ENCODE measurements at places on chromosomes 2 and 18.

- DNase-seq: no peak
These were observed 550.4 kb downstream of the ARHGAP15 start for GRCh38 chr2:143679617-143680016.

DNA sequence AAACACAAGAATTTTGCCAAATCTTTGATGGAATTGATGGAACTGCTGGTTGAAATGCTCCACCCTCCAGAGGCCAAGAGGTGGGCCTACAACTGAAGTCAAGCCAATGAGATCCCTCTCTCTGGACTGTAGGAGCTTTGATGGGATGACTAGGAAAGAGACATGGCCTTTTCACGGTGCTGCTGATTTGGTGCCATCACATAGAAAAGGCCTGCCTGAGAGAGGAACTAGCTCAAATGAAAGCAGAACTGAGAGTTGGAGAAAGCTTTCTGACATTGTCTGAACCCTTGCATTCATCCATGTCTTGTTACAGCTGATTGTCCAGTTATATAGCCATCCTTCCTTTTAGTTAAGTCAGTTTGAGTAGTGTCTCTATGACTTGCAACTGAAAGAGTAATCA, 283.8 kb upstream of the LYPD1 start:
- no peak for DNase-seq

- no peak for DNase-seq
These were observed 89.0 kb upstream of the PNPT1 start for GRCh38 chr2:55782528-55783173.

- no peak for DNase-seq
These were observed 90.0 kb upstream of the ERBB4 start for GRCh38 chr2:212628586-212628985.

DNA sequence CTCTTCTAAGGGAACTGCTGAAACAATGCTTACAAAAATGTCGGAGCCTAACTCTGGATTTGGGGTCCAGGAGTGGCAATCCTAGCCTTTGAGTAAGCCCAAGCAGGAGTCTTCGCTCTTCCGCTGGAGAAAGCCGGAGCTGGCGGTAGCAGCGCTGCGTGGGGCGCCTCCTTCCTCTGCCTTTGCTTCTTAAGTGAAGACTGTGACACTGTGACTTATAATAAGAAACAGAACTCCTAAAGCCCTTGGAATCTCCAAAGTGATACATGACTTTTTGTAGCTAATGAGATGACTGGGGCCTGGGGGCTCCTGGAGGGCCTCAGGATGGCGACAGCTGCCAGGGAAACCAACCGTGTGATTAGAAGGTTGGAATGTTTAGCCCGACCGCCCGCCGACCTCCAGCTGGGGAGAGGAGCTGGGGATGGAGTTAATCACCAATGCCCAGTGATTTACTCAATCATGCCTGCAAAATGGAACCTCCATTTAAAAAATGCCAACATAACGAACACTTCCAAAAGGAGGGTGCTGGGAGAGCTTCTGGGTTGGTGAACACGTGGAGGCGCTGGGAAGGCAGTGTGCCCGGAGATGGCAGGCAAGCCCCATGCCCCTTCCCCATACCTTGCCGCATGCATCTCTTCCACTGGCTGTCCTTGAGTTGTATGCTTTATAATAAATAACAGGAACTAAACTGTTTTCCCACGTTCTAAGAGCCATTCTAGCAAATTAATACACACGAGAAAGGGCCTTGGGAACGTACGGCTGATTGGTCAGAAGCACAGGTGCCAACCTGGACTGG, 29.0 kb upstream of the MAL start:
- no peak for DNase-seq

GRCh38 chr2:239456940-239457339, 56.1 kb upstream of the HDAC4 start:
- no peak for DNase-seq
